SW 1271 (cell line): ENCODE measurements at places on chromosomes 5 and 9.

DNA sequence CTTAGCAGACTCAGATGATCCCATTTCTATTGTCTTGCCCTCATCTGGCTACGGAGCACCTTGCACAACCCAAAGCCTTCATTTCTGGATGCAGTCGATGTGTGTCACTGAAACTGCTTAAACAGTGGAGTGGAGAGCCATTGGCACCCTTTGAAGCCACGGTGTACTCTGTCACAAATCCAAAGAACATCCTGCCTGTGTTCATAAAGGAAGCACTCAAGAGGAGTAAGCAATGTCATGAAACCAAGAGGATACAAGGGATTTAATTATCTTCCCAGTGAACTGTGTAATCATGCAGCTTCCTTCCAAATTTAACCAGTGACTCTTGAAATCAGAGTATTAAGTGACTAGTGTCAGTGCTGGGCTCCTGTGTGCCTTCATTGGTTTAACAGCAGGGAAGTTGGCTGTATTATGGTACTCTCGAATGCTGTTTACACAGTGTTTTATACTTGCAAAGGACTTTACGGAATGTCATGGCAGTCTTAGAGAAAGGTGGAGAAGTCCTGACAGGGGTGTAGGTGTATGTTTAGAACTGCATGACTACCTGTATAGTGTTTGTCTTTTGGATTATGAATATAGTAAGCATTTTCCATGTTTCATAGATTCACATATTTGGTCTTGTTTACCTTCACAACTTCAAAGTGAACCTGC, 41.9 kb downstream of the CD180 start:
- DNase-seq: no peak

DNA sequence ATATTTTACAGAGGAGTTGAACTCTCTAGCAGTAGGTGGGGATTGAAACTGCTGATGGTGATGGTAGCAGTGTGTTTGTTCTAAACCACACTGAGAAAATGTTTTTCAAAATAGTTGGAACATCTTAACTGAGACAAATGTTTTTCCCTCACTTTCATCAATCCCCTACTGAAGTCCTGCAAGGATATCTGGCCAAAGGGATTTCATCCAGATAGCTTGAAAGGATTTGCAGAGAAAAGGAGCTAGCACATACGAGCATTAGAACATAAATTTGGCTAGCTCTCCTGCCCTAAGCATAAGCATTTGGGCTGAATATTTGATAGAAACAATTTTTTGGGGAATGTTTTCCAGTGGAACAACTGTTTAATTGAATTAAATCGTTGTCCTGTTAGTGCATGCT, 153.9 kb downstream of the CDH9 start:
- no peak for DNase-seq

DNA sequence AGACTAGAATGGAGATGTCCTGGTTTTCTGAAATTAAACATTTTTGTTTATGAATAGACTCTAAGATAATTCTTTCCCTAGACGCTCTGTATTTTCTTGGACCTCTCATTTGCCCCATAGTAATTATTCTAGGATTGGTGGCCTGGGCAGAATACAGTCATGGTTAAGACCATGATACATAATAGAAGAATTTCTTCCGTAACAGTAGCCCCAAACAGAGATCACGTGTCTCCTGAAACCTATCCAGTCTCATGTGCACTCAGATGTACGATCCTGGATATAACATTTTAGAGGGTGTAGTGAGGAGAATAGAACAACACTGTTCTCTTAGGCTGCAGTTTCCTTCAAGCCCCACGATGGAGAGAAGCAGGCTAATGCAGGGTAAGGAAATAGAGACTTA, 22.3 kb downstream of the PCDHAC2 start:
- no peak for DNase-seq

DNA sequence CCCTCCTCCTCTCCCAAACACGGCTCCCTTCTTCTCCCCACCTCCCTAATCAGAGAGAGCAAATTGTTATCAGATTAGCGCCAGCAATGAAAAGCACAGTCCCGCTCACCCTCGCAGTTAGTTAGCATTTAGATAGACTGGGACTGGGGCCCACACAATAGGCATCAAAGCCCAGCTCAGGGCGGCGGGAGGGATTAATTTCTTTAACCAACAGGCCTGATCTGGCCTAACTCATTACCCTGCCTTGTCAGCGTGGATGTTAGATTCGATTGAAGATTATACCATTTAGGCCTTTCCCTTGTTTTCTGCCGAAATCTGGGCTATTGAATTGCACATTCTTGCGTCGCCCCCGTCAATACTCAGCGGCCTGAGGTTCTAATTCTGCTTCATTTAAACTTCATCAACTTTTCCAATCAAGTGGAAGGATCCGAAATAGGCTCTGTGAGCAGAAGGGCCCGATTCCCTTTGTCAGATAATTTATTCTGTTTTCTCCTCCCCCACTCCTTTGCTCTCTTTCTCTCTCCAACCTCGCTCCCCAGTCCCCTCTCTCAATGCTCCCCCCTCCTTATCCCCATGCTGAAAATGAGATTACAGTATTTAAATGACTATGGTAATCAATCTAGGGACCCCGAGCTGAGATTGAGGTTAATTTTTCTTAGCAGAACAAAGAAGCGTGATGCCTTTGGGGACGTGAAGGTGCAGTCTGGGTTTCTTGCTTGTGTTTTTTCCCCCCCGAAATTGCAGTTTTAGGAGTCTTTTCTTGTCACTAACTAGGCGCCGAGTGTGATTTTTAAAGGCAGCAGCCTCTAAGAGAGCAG, 15.1 kb downstream of the CFAP77 start:
- DNase-seq: no peak

DNA sequence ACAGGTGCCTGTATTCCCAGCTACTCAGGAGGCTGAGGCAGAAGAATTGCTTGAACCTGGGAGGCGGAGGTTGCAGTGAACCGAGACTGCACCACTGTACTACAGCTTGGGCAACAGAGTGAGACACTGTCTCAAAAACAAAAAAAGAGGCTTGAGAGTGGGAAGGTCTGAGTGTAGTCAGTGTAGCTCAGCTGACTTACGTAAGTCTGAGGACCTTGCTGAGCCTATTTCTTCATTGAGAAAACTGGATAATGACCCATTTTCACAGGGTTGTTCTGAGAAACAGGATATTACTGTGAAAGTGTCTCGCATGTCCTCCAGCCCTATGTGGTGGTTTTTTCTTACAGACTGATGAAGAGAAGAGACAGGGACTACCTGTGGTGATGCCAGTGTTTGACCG, 66.7 kb downstream of the WDR41 start:
- DNase-seq: no peak

DNA sequence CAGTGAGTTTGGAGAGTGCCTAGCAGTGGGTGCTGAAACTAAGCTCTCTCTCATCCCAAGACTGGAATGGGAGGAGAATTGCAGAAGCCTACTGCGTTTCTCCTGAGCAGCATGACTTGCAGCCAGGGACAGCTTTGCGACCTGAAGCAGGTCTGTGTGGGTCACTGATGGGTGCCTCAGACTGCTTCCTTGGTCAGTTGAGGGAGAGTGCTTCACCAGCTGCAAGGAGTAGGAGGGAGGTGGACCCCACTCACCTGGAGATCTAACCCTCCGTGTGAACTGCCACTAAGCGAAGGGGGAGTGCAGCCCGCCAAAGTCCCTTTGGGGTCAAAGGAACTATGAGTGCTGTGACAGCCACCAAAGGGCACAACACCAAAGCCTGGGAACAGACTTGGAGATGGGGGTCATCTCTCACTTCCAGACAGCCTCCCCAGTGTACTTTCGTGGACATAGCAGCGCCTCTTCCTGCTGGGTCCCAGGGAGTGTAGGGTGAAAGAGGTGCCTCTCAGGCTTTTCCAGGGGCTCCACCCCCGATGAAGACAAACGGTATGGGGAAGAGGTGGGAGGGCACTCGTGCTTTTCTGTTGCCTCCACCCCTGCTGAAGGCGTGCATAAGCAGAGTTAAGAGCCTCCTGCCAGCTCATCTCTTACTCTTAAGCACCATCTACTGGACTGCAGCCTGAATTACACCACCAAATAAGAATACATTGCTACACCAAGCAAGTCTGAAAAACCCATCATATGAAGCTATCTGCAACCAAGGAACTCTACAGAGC, 34.3 kb upstream of the MACIR start:
- no peak for DNase-seq

- DNase-seq: no peak
Measured at GRCh38 chr9:99154356-99154755, 49.4 kb downstream of the TGFBR1 start.

DNA sequence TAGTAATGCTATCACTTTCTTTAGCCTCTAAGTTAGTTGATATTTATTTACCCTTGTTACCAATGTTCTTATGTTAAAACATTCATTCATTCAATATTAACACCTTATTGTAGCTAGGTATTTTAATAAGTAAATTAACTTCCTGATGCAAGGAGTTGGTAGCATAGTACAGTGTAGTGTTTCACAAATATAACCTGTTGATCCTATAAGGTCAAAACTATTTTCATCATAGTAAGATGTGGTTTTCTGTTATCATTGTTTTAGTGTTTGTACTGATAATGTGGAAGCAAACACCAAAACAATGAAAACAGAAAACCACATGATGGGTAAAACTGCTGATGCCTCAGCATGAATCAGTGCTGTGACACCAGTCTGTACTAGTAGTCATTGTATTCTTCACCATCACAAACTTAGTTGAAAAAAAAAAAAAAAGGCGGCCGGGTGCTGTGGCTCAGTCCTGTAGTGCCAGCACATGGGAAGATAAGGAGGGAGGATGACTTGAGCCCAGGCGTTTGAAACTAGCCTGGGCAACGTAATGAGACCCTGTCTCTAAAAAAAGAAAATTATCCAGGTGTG, 36.5 kb downstream of the ZCCHC7 start:
- no peak for DNase-seq
